ENCODE measurements at places on chromosomes 11 and 22.

DNA sequence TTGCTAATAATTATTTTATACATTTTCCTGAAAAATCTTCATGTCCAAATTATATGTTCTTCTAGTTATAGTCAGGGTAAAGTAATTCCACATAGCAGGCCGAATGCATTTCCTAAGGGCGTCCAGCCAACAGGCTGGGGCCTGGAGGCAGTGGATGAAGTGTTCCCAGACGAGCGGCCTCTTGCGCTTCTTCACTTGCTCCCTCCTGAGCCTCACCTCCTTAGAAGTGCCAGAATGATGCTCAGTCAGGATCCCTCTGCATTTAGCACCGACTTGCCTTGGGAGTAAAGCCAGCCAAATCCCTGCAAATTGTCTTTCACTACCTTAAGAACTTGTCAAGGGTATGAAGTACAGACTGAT is 1.5 kb downstream of the OLFML1 start:
- DNase-seq = no peak

DNA sequence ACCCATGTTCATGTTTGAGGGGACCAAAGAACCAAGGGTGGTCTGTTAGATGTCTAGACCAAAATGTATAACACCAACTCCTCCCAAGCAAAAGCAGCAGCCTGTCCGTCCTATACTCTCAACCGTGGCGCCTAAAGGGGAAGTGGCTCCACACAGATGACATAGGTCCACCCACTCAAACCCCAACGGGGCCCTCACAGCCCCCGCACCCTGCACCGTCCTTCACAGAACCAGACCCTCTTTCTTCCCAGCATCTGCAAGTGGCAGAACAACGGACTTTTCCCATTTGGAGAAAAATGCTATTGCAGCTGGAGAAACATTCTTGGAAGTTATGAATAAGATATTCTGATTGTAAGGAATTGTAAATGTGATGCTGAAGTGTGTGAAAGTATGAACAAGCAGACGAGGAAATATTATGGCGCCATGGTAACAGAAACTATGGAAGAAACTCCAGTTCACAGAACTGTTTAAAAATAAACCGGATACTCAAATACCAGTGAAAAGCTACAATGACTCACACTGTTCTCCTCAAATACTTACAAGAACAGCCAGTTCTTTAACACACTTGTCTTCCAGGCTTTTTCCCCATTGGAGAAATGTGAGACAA is 76.5 kb upstream of the ARFGAP3 start:
- no peak for DNase-seq

GRCh38 chr11:108872781-108873291 is 208.0 kb downstream of the DDX10 start:
- DNase-seq = no peak

GRCh38 chr22:43090130-43090789 is 1.1 kb upstream of the TTLL1 start:
- no peak for DNase-seq

DNA sequence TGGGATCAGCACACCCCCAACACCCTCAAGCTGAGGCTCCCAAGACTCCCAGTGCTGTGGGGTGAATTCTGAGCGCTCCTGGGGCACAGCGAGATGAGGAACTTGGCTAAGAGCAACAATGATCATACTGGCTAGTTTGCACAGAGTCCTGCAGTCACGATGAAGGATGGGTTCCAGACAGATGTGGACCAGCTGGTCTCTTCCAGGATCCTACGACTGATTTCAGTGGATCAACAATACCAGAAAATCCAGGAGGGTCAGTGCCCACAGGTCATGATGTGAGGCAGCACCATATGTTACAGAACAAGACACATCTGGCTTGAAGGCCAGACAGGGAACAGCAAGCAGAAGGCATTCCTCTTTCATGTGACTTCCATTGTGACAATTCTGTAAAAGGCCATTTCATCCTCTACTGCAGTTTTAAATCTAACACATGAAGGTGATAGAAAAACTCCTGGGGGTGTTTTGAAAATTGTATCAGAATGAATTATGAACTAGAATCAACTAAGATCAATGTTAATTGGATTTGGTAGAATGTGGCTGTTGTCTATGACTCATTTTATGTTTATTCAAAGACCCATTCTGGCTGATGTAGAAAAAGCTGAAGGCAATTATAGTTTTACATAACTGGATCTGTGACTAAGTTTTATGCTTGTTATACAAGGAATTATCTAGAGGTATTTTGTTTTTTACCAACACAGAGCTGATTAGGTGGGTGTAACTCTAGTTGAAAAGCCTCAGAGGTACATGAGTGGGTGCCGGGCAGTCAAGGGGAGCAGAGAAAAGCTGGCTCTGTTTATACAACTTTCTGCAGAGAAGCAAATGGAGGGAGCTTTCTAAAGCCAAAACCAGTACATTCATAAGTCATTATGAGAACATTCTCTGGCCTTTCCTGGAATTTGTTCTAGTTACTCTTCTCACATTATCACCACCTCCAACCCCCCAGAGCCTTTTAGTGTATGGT is 29.1 kb downstream of the OR52K1 start:
- DNase-seq = no peak

GRCh38 chr22:38638728-38639127 is 17.5 kb downstream of the FAM227A start:
- no peak for DNase-seq

All from NCI-H187 (cell line).